ENCODE measurements at places on chromosomes 6 and 20.

DNA sequence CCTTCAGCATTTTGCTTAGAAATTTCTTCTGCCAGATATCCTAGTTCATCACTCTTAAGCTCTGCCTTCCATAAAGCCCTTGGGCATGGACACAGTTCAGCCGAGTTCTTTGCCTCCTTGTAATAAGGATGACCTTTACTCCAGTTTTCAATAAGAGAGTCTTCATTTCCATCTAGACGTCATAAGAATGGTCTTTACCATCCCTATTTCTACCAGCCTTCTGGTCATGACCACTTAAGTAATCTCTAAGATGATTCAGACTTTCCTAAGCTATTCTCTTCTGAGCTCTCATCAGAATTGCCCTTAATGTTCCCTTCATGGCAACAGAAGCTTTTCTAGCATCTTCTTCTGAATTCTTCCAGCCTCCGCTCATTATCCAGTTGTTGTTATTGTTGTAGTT, 126.1 kb downstream of the TFAP2C start:
- no peak for DNase-seq

DNA sequence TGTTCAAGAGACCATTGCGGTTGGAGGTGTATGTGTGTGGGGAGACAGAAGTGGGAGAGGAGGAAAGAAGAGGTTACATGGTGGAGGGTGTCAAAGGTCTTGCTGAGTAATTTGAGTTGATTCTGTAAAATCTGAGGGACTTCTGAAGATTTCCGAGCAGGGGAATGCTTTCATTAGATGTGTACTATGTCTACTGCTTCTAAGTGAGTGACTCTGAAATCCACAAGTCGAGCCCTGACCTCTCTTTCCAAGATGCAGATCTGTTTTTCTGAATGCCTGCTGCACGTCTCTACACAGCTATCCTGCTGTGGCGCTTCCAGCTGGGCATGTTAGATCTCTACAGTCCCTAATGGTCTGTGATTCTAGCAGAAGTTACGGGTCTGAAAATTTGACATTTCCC, 209.8 kb downstream of the ATXN1 start:
- DNase-seq = no peak

- DNase-seq = no peak
Observed at GRCh38 chr6:6697620-6698019, 109.1 kb downstream of the LY86 start.

- no peak for DNase-seq
Observed at GRCh38 chr6:85997206-85997605, 354.5 kb upstream of the SYNCRIP start.

- DNase-seq = no peak
Observed at GRCh38 chr6:74579794-74580193, 626.1 kb downstream of the COL12A1 start.

DNA sequence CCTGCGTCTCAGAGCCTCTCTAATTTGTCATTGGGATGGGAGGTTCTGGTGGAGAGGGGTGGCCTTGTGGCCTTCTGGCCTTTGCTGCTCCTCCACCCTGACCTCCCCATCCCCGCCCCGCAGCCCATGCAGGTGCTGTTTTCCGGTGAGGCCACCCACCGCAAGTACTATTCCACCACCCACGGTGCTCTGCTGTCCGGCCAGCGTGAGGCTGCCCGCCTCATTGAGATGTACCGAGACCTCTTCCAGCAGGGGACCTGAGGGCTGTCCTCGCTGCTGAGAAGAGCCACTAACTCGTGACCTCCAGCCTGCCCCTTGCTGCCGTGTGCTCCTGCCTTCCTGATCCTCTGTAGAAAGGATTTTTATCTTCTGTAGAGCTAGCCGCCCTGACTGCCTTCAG, 171.8 kb upstream of the RNF24 start:
- no peak for DNase-seq

GRCh38 chr6:7624796-7625710, 35.1 kb downstream of the SNRNP48 start:
- peak; percentile 7 for DNase-seq

GRCh38 chr20:57658833-57659516, 38.7 kb upstream of the ZBP1 start:
- DNase-seq = no peak

DNA sequence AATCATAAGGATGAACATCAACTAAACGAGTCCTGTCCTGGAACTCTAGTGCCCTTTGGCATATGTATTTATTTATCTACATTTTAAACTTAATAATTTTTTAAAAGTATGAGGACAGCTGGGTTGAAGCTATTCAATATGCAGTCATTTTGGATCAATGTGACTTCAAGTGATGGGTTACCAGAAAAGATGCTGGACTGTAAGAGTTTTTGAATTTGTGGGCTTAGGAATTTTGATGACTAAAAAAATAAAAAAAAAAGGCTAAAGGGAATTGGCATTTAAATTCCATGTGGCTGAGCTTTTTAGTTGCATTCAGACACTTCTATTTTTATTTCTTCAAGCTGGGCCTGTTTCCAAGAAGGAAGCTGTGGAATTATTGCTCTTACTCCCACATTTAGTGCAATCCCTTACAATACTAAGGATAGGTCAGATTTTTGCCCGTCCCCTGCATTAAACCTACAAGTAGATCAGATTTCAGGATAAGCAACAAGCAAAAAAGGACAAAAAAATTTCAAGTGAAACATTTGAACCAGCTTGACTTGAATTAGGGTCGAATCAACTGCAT, 704.2 kb upstream of the CITED2 start:
- DNase-seq = peak; percentile 7

GRCh38 chr6:142913511-142914047, 31.4 kb downstream of the HIVEP2 start:
- DNase-seq = no peak

- DNase-seq = no peak
Observed at GRCh38 chr20:11521476-11522365, 396.0 kb upstream of the BTBD3 start.
